ENCODE measurements at places on chromosomes 7 and 10.

DNA sequence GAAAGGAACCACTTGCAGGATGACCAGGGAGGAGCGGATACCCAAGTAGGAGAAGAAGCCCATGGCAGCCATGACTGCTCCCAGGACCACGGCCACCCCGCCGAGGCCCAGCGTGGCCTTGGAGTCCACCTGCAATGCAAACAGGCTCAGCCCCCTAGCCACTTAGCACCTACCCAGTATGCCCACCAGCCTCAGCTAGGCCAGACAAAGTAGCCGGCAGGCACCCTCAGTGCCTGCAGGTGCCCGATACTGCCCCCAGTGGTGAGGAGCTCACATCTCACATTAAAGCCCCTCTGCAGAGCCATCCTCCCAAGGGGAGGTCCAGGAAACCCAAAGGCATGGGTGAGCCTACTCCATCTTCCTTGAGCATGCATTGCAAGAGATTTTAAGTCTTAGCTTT is 6.6 kb downstream of the NPC1L1 start:
- peak; percentile 62 for DNase-seq

- DNase-seq: no peak
Observed at GRCh38 chr7:96739609-96740008, 30.0 kb upstream of the SEM1 start.

DNA sequence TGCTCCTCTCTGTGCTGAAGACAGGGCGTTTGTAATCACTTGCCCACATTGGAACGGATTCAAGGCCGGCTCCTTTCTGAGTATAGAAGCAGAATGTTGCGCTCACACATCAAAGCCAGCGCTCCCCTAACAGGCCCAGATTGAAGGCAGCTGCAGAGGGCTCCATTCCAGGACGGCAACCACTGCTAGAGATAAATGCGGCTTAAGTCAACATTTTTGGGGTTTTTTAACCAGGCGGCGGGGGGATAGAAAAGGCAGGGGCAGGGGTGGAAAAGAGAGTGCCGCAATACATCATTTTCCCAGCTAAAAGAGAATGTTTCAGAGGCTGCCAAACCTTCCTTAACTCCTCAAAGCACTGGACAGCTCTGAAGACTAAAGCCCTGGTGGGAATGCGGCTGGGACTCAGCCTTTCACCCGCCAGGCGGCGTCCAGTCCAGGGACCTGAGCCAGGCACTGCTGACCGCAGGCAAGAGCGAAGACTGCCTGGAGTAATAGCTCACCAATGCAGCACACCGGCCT is 189.6 kb downstream of the TNS3 start:
- no peak for DNase-seq

DNA sequence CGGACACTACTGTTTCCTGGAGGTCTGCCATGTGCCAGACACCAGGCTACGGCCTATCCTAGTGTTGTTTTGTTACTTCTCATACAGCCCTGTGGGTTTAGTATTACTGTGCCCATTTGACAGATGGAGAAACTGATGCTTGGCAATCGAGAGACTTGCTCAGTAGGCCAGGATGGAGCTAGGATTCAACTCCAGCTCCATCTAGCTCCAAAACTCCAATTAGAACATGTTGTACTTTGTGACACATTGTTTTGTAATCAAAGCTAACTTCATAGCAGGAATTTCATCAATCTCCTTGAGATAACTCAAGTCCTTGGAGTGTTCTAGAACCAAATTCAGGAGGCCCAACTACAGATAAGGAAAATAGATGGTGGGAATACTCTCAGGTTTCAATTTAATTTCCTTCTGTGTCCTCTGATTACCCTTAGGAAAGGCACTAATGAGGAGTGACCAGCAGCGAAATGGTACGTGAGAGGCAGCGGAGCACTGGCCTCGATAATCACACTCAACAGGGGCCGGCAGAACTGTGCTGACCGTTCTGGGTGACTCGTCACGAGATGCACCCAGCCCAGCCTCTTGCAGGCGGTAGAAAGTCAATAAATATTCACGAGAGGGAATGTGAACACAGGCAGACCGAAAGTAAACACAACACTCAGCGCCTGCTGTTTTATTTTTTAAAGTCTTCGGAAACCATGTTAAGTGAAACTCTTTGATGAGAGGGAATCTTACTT is 269.6 kb upstream of the NEBL start:
- peak; percentile 25 for DNase-seq

DNA sequence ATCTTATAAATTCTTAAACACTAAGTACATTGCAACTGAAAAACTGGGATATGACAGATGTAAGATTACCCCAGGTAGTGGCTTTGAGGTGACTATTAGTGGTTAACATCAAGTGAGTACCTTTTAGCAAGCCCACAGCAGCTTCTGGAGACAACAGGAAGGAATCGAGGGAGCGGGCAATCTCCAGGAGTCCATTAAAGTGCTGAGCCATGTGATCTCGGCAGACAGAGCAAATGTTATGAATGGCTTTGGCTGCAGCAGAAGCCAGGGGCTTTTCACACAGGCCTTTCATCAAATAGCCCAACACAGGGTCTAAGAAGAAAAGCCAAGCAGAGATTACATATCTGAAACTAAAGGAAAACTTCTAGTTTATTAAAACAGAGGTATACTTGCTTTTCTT is 48.9 kb downstream of the IRF5 start:
- DNase-seq: no peak

GRCh38 chr7:146433501-146433900 is 316.9 kb downstream of the CNTNAP2 start:
- no peak for DNase-seq

GRCh38 chr7:24049296-24049695 is 234.7 kb upstream of the NPY start:
- DNase-seq: no peak

DNA sequence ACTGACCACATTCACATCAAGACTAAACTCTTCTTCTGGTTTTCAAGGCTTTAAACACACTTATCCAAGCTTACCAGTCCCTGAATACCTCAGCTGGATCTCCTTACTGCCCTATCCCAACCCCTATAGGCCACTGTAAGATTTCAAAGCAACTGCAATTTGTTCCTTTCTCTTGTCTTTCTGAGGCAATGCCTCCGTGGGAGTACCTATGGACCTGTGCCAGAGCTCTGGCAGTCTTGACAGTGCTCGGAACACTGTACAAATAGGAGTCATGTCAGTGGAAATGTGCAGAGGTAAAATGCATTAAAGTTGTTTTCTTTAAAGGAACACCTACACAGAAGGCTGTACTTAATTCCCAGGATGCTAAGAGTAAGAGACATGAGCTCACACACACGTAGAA is 124.7 kb downstream of the CNOT4 start:
- no peak for DNase-seq

- no peak for DNase-seq
Observed at GRCh38 chr7:138893258-138893657, 87.9 kb downstream of the KIAA1549 start.

GRCh38 chr10:97069026-97069425 is 116.7 kb downstream of the SLIT1 start:
- DNase-seq: no peak

DNA sequence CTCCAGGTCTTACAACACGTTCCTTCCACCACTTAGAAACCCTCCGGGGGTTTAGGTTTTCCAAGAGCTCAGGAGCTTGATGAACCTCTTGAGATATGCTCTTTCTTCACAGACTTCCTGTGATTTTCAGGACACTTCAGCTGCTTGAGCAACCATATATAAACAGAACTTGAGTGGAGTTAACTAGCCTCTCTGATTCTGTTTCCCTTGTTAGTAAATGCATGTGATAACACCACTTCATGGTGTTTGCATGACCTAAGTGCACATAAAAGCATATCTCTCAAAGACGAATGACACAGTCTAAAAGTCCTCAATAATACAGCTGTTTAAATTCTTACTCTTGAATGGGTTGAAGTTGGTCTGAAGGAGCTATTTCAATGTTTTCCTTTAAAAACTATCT is 9.9 kb downstream of the PRR15 start:
- peak; percentile 44 for DNase-seq

Data from DMS153 (cell line).